ENCODE measurements at places on chromosomes 2 and 18.

GRCh38 chr18:57585421-57585820, 1.1 kb downstream of the FECH start:
- DNase-seq, result no peak

GRCh38 chr18:62107881-62108280, 79.0 kb downstream of the PIGN start:
- no peak for DNase-seq

- DNase-seq, result no peak
Observed at GRCh38 chr2:115549611-115550130, 1107.2 kb downstream of the DPP10 start.

- DNase-seq, result peak; percentile 95
Observed at GRCh38 chr18:54742659-54743604, 85.3 kb upstream of the RAB27B start.

- DNase-seq, result no peak
Observed at GRCh38 chr2:100416397-100416934, 1.0 kb downstream of the CHST10 start.

DNA sequence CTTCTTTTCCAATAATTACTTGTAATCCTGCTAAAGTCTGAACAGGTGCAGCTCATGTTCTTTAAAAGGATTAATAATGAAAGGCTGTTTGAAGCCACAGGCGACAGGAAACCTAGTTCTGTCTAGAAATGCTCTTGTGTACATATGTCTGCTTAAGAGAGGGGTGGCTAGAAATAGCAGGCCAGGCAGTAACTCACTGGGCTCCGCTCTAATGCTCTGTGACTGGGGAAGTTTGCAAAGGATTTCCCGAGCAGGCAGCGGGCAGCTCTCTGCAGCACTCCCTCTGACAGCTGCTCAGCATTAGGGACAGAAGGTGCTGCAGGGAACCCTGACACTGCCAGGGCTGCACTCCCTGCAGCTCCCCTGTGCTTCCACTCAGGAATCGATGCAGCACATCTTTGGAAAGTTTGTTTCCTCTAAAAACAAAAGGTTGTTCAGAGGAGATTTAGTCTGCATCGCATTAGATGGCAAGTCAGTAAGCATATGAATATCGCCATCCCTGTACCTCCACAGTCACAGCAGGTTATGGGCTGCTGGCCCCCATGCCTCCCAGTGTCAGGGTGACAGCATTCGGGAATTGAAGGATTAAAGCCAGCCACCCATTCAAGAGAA, 33.1 kb upstream of the TTC39C start:
- DNase-seq, result no peak

DNA sequence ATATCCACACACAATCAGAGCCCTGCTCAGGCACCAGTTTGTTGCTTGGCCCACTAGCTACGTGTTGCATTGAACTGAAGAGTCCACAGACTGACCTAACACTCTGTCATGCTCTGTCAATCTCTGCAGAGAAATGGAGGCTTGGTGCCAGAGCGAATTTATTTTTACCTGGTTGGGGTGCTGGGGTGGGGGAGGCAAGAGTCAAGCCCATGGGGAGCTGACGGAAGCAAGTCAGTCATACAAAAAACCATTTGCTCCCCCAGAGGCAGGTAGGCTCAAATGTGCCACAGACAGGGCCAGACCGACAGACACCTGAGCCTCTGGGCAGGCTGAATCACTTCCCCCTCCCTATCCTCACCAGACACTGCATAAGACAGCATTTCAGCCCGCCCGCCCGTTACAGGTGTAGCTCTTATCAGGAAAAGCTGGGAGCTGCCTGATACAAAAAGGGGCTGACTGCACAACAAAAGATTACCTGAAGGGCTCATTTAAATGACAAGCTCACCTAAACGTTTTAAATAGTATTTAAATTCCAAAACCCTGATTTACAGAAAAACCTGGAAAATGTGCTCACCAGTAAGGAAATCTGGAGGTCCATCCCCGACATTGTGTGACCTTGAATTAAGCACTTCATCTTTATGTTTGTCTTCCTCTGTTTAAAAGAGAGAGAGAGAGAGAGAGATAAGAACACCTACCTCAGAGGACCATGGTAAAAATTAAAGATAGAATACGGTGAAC, 2.1 kb upstream of the PCBP1 start:
- DNase-seq, result no peak

- DNase-seq, result no peak
Observed at GRCh38 chr2:240459401-240460252, 24.2 kb downstream of the GPC1 start.

GRCh38 chr2:84938194-84938879, 32.6 kb upstream of the KCMF1 start:
- peak; percentile 58 for DNase-seq

DNA sequence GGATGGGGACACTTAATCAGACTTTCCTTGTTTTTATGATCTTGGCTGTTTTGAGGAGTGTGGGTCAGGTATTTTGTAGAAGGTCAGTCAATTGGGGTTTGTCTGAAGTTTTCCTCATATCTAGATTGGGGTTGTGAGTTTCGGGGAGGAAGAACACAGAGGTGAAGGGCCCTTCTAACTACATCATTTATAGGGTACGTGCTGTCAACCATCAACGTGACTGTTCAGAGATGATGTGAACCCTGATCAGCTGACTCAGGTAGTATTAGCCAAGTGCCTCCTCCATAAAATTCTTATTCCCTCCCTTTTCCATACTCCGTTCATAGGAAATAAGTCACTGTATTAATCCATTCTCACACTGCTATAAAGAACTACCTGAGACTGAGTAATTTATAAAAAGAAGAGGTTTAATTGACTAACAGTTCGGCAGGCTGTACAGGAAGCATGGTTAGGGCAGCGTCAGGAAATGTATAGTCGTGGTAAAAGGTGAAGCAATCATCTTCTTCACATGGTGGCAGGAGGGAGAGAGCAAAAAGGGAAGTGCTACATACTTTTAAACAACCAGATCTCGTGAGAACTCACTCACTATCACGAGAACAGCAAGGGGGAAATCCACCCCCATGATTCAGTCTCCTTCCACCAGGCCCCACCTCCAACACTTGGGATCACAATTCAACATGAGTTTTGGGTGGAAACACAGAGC, 547.1 kb upstream of the LINC00305 start:
- no peak for DNase-seq

GRCh38 chr2:55338268-55338667, 69.2 kb upstream of the MTIF2 start:
- DNase-seq, result peak; percentile 17

DNA sequence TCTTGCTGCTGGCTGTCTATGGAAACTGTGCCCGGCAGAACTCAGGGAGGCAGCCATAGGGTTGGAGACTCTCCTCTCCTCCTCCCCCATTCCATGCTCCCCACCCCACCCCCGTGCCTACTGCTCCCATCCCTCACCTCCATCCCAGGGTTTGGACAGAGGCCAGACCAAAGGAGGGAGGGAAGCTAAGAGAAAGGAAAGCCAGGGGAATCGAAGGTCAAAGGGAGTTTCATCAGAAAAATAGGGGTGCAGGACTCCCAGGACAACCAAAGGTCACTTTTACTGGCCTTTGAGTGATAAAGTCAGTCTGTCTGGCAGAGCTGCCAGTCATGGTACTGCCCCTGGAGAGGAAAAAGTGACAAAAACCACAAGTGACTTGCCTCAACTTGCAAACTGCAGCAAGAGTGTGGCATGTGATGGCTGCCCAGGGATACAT, 187.3 kb upstream of the CTAGE1 start:
- no peak for DNase-seq

- DNase-seq, result no peak
Observed at GRCh38 chr18:74115046-74115445, 32.6 kb downstream of the FBXO15 start.

GRCh38 chr2:144518748-144519596, 947 bp downstream of the ZEB2 start:
- no peak for DNase-seq

DNA sequence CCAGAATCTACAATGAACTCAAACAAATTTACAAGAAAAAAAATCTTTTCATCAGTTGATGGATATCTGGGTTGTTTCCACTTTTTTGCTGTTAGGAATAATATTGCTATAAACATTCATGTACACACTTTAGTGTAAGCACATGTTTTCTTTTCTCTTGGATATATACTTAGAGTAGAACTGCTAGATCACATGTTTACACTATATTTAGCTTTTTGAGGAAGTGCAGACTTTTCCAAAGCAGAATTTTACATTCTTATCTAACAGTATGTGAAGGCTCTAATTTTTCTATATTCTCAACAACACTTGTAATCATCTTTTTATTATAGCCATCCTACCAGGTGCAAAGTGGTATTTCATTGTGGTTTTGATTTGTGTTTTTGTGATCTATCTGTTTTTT, 103.6 kb upstream of the RMP24 start:
- no peak for DNase-seq

DNA sequence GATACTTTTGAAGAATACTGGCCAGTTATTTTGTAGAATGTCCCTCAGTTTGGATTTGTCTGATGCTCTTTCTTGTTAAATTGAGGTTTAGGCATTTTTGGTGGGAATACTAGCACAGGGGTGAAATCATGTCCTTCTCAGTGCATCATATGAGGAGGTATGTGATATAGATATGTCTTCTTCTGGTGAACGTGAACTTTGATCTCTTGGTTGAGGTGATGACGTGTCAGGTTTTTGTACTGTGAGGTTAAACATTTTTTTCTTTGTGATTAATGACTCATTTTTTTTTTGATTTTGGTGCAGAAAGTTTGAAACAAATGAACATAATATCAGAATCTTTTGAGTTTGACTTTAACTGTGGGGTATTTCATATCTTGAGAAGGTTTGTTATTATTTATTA, 11.0 kb downstream of the ZNF407 start:
- no peak for DNase-seq

- DNase-seq, result no peak
Observed at GRCh38 chr2:119416299-119416923, 15.2 kb upstream of the TMEM37 start.
